ENCODE measurements at places on chromosomes 3 and 15. TPM values are rescaled to one million over a fixed set of nuclear protein-coding genes. Genes with fewer than 3 reads are reported as not detected.

SNRPA1 gene
- total RNA-seq = 50.8 TPM

ACTL6A gene
- 46.3 TPM for total RNA-seq

ADPRH gene
- 3.9 TPM for total RNA-seq

KNG1 gene
- 1.9 TPM for total RNA-seq

MKRN3 gene
- total RNA-seq = 0.55 TPM

Data from suprapubic skin (tissue), 4 donors.